ENCODE measurements at places on chromosomes 2 and 18. TPM values are rescaled to one million over a fixed set of nuclear protein-coding genes. Genes with fewer than 3 reads are reported as not detected.

The BMPR2 gene
- 34.7 TPM for total RNA-seq

The PECR gene
- total RNA-seq = 13.3 TPM

The ROCK1 gene
- 17.0 TPM for total RNA-seq

The MROH2A gene
- not detected for total RNA-seq

The LAMA1 gene
- total RNA-seq = 11.4 TPM

The G6PC2 gene
- not detected for total RNA-seq

DNA sequence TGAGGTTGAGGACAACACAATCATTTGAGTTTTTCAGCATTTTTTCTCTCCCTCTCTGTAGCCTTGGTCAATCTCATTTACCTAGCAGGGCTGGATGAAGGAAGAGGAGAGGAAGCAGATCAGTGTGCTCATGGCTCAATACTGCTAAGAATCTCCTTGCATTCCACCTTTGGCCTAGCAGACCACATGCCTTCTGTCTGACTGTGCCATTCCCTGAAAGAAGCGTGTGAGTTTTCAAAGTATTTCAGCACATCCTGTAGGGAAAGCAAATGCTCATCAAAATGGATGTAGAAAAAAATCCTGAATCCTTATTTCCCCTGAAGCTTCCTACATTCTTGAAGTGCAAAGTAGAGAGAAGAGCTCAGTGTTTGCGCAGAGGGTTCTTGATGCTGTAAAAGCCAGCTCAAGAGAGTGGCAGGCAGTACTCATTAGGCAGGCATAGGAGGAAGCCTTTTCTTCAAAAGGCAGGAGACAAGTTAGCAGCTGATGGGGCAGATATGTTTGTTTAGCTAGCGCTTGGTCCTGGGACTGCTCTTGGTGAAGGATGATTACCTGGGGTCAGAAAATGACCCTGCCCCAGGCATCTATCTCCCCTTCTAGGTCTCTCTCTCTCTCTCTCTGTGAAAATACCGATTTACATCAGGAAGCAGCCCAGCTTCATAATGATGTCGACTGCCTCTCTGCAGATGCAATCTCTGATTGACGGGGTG, 14.4 kb upstream of the PIK3C3 start:
- DNase-seq = peak; percentile 97

The SOX11 gene
- 4.7 TPM for total RNA-seq

DNA sequence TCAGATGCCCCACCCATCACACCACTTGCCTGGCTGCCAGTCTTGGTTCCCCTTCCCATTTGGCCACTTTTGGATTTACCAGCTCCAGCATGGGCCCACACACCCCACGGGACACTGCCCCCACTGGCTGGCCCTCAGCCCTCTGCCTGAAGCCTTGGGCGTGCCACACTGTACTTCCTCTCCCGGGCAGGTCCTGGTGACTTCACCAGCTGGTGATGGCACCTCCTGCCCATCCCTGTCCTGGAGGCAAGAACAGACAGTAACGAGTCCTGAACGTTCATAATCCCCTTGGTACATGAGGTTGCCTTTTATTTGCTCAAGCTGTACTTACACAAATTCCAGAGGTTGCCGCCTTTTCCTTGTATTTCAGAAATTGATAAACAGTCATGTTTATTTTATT, 81.1 kb downstream of the TMEM17 start:
- DNase-seq = no peak

GRCh38 chr2:111117598-111118480, 2.9 kb upstream of the BCL2L11 start:
- DNase-seq = peak; percentile 77

DNA sequence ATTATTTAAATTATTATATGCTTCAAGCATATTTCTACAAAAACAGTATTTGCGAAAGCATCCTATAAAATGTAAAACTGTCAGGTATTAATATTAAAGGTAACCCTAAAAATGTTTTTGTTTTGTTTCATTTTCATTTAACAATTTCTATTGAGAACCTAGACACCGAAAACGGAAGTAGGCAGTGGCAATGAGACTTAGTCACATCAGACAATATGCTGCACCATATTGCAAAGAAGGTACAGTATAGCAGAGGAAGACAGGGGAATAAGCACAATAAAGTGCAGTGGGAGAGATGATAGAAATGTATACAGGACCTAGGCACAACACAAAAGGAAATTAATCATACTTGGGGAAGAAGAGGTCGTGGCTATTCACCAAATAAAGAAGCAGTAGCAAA, 12.2 kb downstream of the SCN1A start:
- no peak for DNase-seq

The ANKAR gene
- 4.4 TPM for total RNA-seq
